ENCODE measurements at places on chromosomes 1 and 21.

DNA sequence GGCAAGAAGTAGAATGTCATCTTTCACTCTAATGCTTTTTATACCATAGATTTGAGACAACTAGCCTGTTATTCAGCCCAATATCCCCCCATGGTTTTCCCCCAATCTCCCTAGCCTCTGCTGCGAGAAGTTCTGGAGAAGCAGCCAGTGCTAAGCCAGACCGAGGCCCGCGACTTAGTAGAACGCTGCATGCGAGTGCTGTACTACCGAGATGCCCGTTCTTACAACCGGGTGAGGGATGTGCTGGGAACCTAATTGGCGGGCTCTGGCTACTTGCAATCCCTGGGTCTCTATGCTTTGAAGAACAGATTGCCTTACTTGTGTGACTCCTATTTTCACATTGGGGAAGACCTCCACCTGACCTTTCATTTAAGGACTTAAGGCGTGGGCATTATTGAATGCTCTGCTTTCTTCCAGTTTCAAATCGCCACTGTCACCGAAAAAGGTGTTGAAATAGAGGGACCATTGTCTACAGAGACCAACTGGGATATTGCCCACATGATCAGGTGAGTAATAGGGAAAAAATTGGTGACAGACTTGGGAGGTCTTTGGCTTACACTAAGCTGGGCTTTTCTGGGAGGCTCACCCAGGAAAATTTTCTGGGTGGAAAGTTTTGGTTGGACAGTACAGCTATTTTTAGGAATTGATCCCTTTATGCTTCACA lies 1.9 kb downstream of the PSMB4 start:
- no peak for DNase-seq

- no peak for DNase-seq
These were observed 2.5 kb downstream of the AKNAD1 start for GRCh38 chr1:108854221-108855019.

DNA sequence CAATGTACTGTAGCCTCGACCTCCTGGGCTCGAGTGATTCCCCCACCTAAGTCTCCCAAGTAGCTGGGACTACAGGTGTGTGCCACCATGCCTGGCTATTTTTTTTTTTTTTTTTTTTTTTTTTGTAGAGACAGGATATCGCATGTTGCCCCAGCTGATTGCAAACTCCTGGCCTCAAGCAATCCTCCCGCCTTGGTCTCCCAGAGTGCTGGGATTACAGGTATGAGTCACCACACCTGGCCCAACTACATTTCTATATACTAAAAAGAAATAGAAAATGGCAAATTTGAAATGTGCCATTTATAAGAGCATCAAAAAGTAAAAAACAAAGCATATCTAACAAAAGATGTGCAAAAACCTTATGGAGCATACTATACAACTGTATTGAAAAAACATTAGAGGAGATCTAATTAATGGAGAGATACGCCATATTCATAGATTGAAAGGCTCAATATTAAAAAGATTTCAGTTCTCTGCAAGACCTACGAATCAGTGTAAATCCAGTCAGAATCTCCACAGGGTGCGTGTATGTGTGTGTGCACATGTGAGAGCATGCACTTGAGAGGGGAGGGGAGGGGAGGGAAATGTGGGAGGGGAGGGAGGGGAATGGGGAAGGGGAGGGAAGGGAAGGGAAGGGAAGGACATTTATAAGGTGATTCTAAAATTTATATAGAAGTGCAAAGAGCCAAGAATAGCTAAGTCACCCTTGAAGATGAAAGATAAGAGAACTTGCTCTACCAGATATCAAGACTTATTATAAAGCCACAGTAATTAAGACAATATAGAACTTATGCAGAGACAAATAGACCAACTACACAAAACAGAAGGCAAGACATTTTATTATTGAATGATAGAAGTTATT lies 15.5 kb upstream of the PADI4 start:
- DNase-seq: no peak

DNA sequence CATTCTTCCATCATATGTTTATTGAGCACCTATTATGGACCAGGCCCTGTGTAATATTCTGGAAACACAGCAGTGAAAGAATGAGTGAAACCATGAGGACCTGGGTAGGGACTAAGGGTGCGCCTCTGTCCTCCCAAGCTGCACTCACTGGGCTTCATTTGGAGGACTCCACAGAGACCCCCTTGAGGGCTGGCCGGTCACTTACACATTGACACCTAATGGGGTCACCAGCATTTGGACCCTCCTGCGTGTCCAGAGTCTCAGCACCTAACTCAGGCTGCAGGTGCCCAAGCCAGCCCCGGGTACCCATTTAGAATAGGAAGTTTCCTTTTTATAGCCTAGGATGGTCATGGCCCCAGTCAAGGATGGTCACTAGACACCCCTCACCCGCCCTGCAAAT lies 2.8 kb upstream of the FNDC5 start:
- no peak for DNase-seq

DNA sequence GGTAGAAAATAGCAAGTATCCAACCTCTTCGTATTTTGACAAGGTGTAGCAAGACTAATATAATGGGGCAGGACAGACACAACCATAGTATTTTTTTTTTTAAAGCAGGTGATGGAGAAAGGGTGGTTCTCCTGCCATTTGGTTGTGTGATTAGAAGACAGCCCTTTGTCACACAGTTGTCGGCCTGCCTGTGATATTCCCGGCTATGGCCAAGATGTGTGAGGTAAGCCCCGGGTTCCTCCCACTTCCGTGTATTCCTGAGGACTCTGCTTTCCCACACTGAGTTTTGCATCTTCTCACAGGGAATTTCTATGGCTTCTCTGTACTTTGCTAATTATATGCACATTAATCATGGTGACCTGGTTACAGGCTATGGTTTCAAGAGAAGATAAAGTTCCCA lies 35.9 kb downstream of the ZNF496 start:
- no peak for DNase-seq

- no peak for DNase-seq
These were observed 20.8 kb upstream of the SCYL3 start for GRCh38 chr1:169914531-169914930.

DNA sequence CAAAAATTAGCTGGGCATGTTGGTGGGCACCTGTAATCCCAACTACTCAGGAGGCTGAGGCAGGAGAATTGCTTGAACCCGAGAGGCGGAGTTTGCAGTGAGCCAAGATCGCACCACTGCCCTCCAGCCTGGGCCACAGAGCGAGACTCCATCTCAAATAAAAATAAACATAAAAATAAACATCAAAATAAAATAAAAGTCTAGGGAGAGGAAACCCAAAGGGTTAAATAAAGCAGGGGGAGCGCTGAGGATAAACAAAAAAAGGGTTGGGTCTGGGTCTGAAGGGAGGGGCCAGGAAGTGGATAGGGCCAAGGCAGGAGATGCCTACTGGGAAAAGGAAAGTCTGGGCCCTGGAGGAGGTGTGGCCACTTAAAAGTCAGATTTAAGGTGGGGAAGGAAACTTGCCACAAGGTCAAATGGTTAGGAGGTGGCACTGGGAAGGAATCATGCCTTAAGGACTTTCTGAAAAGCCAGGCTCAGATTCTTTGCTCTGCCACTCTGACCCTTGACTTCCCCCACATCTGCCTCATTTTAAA lies 150.0 kb downstream of the ADSS2 start:
- DNase-seq: no peak

GRCh38 chr1:2396059-2396458 lies 4.4 kb downstream of the RER1 start:
- DNase-seq: no peak

DNA sequence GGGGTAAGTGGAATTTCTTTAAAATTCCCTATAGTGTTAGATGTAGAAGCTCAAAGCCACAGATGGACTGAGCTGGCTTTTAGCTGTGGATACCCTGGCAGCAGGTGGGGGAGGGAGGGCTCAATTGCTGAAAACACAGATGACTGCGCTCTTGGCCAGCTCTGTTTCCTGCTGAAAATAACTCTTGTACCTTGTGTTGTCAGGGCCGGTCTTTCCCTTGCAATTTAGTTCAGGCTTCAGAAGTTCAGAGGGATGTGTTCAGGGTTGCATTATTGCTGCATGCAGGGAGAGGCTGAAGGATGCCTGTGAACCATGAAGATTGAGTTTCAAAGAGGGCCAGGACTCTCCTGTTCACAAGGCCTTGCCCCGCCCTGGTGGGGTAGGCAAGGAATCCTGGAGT lies 58.1 kb upstream of the GCLM start:
- no peak for DNase-seq

GRCh38 chr1:40384413-40384762 lies 10.9 kb downstream of the SMAP2 start:
- DNase-seq: no peak

DNA sequence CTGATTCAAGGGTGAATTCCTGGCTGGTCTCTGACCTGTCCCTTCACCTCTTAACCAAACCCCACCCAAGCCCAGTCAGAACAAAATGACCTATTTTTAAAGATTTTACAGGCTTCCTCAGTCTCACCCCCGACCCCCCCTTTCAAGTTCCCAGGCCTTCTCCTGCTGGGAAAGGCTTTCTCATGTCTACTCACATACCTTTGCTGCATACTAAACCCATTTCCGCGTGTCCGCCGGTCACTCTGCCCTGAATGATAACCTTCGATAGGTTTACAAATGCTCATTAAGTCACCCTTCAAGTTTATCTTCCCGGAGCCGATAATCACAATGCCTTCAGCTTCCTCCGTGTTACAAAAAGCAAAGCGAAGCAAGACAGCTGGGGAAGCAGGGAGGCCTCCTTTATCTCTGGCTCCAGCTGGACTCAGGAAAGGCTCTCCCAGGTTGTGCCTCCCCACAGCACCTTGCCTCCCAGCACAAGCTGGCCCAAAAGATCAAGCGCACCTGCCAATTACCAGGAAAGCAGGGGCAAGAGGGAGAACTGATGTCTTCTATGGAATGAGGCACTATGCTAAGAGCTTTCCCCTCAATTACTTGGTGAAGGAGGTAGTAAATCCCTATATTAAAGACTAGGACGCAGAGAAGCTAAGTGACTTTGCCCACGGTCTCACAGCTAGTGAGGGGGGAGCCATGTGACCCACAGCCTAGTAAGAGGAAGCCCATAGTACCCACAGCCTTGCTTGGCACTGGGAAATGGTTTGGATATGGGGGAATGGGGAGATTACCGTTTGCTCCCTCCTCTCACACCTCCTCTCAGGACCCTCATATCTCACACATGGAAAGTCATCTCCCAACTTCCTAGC lies 15.9 kb downstream of the SMIM12 start:
- DNase-seq: no peak

DNA sequence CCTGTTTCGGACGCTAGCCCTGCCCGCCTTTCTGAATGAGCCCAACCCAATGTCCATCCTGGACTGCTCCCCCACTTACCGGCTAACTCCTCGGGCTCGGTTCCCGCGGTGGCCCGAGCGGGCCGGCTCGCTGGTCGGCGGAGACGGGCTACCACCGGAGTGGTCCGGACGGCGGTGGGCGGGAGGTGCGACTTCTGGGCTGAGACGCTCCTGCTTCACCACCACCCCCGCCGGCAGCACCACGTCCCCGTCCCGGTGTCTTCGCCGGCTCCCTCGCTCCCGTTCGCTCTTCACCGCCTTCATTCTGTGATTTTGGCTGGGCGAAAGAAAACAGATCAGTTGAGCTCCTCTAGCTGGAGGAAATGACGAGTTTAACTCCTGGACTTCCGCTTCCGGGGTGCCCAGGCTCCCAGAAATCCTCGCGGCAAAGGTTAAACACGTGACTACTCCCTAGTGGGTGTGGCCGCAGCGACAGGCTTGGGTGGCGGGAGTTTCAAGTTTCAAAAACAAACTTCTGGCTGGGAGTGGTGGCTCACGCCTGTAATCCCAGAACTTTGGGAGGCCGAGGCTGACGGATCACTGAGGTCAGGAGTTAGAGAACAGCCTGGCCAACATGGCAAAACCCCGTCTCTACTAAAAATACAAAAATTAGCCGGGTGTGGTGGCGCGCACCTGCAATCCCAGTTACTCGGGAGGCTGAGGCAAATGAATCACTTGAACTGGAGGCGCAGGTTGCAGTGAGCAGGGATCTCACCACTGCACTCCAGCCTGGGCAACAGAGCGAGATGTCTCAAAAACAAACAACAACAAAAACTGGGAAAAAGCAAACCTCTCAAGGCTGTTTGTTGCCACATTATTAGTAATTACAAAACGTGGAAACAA lies at the start of gene SNIP1:
TSS of gene SNIP1 (minus strand) at position 367 of the 882 bp plus-strand sequence. CDS start at position 303, 64 bp downstream.
- DNase-seq: peak; percentile 70

DNA sequence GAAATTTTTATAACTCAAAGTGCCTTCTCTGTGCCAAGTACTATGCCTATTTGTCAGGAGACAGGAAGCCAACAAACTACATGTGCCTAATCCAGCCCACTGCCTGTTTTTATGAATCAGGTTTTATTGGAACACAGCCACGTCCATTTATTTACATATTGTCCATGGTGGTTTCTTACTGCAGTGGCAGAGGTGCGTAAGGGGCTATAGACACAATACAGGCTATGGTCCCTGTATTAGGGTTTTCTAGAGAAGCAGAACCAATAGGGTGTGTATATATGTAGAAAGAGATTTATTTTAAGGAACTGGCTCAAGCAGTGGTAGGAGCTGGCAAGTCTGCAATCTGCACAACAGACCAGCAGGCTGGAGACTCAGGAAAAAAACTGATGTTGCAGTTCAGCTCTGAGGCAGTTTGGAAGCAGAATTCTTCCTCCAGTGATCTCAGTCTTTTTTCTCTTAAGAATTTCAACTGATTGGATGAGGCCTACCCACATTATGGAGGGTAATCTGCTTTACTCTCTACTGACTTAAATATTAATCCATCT lies 15.4 kb downstream of the PPIE start:
- no peak for DNase-seq

DNA sequence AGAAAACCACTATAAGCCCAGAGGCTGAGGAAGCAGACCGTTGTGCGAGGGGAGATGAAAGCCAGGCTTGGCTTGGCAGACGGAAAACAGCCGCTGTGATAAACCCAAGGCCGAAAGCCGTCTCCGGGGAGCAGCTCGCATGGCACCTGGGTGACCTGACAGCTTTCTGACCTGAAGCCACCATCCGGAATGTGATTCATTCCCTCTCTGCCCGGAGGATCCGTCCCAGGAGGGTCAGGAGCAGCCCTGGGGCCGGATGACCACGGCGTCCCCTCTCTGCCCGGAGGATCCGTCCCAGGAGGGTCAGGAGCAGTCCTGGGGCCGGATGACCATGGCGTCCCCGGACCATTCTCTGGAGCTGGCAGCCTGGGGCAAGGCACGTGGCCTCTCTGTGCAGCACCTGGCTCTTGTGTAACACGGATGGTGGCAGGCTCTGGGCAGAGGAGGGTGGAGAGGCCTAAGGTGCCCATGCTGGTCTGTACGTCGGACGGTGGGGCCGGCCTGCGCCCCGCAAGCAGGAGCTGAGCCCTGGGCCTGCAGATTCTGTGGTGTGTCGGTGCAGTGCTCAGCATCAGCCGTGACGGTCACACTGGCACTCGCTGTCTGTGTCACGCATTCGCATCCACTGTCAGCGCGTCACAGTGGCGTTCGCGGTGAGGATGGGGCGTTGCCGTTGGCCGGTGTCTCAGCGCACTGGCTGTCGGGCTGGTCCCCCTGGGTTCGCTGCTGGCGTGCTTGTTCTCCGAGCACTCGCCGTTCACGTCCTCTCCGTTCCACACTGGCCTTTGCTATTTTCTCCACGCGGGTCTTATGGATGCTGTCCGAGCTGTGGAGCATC lies 50.3 kb downstream of the SLX9 start:
- DNase-seq: no peak

DNA sequence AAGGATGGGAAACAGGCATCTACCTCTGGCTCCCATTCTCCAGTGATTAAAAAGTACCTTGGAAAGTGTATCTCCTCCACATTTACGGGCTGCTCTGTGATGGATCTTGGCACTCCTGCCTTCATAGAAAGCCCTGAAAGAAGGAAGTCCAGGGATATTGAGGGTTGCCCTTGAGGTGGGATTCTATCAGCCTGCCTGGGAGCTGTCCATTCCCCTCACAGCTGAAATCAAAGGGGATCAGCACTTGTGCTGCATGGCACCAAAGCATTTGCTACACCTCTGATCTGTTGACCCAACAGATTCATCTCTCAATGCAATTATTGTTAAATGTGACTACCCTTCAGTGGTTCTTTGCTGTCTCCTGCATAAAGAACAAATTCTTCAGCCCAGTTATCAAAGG lies 442.0 kb upstream of the RUNX1 start:
- DNase-seq: no peak

Measured in activated naive CD4-positive, alpha-beta T cell (primary cell).